ENCODE measurements at places on chromosomes 2 and 18.

DNA sequence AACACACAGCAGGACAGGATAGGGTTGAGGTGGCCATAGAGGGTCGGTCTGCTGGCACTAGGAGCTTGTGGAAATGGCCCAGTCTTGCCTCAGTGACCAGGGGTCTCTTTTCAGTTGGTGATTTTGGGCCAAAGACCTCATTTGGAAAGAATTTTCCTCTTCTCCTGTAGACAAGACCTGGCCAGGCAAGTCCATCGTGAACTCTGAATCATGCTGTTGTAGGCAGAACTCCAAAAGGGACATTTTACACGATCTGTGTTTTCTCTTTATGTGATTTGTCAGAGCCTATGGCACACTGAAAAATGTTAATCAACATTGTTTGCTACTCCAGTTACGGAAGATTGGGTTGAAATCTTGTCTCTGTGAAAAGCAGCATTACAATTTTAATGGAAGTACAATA is 126.1 kb upstream of the PXDN start:
- DNase-seq = no peak

- DNase-seq = no peak
These were observed 1.4 kb downstream of the GPATCH11 start for GRCh38 chr2:37085731-37086147.

GRCh38 chr2:173075781-173076580 is at the start of gene MAP3K20:
Gene MAP3K20, plus strand, starts transcription at chr2:173075846. Its CDS starts 15,186 bp downstream, at chr2:173091032.
- DNase-seq = peak; percentile 51

DNA sequence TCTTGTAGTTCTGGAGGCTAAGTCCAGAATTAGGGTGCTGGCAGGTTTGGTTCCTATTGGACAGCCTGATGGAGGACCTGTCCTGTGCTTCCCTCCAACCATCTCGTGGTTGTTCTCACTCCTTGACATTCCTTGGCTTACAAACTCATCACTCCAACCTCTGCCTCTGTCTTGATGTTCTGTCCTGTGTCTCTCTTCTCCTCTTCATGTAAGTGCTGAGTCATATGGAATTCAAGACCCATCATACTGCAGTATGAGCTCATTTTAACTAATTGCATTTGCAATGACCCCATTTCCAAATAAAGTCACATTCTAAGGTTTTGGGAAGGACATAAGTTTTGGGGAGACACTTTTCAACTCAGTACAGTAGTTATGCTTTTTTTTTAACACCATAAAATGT is 374.7 kb downstream of the TRIB2 start:
- DNase-seq = no peak

GRCh38 chr2:109298851-109299250 is 169.8 kb downstream of the SH3RF3 start:
- no peak for DNase-seq

Measured in NCI-H526 treated with DMSO at 0.1 percent for 48 hours (cell line).